Naive thymus-derived CD8-positive, alpha-beta T cell (primary cell): ENCODE measurements at places on chromosomes 4 and X.

DNA sequence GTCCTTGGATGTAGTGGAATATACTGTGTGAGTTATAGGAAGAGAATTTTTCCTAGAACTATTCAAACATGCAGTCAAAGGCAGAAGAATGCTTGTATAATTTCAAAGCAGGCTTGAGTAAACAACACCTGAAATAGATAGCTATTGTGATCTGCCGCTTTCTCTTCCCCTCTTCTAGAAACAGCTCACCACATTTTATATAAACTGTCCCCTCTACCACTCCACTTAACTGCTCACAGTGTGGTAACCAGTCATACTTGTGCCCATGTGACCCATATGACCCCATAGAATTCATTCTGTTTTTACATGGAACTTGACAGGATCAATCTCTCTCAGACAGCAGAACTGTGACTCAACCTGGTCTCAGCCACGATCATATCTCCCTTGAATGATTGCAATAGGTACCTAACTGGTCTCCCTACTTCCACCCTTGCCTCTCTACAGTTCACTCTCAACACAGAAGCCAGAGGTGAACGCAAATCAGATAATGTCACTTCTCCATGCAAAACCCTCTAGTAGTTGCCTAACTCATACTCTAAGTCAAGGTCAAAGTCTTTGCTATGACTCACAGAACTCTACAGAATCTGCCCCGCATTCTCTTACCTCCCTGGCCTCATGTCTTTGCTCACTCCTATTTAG lies 85.6 kb upstream of the EFHC2 start:
- no peak for DNase-seq

DNA sequence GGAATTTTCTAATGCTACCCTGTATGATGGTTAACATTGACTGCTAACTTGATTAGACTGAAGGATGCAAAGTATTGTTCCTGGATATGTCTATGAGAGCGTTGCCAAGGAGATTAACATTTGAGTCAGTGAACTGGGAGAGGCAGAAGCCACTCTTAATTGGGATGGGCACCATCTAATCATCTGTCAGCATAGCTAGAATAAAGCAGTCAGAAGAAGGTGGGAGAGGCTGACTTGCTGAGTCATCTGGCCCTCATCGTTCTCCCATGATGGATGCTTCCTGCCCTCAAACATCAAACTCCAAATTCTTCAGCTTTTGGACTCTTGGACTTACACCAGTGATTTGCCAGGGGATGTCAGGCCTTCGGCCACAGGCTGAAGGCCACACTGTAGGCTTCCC lies 878.5 kb downstream of the PCDH7 start:
- DNase-seq = no peak

GRCh38 chr4:65670331-65671031 lies at the start of gene EPHA5:
Gene EPHA5 (minus strand): TSS chr4:65670489. CDS start chr4:65669742, 747 bp downstream.
- no peak for DNase-seq

DNA sequence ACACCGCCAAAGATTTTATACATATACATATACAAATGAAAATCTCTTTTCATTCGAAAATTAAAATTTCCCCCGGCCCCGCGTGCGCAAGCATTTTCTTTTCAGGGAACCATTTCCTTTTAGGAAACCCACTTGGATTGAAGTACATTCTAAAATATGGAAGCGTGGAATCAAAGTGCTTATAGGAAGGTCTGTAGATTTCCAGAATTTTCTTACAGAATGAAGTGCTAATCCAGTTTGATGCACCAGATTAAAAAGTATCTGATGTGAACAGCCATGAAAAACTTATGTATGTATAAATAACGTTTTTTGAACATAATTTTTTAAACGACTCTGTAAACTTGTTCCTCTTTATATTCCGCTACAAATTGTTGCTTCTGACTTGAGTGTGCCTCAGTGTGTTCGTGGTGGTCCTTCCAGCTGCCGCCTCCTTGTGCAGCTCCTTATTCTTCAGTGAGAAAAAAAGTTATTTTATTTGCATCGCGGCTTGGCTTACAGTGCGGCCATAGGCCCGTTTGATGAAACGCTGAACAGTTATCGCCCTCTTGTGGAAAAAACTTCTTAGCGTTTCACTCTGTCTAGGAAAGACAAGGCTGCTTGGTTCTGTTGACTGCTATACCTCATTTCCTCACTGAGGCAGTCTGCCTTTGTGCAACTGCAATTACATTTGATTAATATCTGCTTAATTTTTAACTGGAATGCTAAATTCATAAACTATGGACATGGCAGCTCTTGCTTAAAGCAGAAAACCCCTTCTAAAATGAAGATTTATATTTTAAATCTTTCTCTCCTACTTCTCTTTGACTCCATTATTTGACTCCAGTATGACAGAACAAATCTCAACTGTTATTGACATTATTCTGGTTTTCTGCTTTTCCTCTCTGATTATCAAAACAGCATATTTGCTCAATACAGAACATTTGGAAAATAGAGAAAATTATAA lies 4.7 kb upstream of the NKX6-1 start:
- no peak for DNase-seq

- DNase-seq = no peak
Observed at GRCh38 chr4:56768316-56768715, 53.2 kb downstream of the SPINK2 start.

GRCh38 chrX:154142386-154142785 lies 1.7 kb upstream of the OPN1LW start:
- no peak for DNase-seq

DNA sequence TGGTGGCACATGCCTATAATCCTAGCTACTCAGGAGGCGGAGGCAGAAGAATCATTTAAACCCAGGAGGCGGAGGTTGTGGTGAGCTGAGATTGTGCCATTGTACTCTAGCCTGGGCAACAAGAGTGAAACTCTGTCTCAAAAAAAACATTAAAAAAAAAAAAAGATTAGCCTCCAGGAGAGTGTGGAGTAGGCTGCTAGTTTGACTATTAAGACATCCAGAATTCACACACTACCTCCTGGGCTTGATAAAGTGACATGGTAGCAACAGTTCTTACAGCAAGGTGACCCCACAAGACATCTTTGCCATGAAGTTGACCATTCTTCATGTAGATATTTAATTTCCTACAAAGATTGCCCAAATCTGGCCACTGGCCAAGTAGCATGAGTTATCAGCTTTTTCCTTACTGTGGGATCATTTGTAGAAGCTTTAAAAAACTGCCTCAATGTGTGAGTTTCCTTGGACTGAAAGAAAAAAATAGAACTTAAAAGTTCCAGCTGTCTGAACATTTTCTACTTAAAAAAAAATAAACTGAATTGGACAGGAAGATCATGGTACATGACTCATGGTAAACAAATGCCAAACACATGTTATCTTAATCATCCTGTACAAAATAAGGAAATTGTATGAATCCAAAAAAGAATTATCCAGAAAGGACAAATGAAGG lies 35.3 kb upstream of the SPRY1 start:
- no peak for DNase-seq

GRCh38 chr4:173362666-173363065 lies 8.1 kb upstream of the SAP30 start:
- DNase-seq = no peak

DNA sequence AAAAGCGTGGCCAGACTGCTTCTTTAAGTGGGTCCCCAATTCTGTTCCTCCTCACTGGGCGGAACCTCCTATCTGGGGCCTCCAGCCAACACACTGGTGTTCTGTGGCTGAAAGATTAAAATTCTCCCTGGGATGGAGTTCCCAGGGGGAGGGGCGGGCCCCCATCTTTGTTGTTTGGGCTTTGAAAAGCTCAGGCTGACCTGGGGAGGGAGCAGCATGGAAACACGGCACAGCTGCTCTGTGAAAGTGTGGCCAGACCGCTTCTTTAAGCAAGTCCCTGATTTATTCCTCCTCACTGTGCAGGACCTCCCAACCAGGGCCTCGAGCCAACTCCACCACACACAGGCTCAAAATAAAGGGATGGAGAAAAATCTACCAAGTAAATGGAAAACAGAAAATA lies 219.5 kb downstream of the TMEM47 start:
- no peak for DNase-seq

DNA sequence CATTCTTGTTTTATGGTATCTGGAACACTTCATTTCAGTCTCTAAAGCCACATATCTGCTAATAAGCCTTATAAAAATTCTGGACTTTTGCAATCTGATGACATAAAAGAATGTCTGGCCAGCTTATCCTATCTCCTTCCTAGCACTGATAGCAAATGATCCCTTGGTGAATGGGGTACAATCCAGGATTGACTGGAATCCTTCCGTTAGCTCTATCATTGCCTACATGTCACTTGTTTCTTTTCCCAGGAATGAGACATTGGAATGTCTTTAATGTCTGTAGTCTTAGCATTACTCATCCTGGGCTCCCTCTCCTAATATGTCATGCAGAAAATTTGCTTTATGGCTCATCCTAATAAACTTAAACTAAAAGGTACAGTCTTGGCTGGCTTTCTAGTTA lies 14.8 kb upstream of the PABPC4L start:
- DNase-seq = no peak

GRCh38 chr4:1759818-1760223 lies 33.3 kb upstream of the FGFR3 start:
- no peak for DNase-seq

DNA sequence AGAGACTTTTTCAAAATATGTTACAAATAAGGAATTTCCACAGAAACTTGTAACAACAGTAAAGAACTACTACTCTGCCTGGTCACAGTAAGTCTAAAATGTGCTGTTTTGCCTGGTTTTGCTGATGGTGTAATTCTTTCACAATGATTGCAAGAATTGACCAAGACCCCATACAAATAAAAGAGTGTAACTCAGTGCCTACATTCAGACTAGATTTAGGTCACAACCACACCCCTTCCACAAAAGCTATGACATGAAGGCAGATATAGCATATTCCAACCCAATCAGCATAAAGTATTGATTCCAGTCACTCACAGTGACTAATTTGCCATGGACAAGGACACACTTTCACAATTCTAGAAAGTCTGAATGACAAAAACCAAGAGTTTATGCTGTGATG lies 53.7 kb upstream of the TMPRSS11F start:
- no peak for DNase-seq
